ENCODE measurements at places on chromosomes 6 and 20.

- no peak for DNase-seq
These were observed 125.7 kb upstream of the SSTR4 start for GRCh38 chr20:22909436-22909835.

GRCh38 chr6:168116438-168116974, 37.5 kb upstream of the FRMD1 start:
- DNase-seq, result no peak

GRCh38 chr20:44436393-44436792, 39.3 kb upstream of the TTPAL start:
- no peak for DNase-seq

DNA sequence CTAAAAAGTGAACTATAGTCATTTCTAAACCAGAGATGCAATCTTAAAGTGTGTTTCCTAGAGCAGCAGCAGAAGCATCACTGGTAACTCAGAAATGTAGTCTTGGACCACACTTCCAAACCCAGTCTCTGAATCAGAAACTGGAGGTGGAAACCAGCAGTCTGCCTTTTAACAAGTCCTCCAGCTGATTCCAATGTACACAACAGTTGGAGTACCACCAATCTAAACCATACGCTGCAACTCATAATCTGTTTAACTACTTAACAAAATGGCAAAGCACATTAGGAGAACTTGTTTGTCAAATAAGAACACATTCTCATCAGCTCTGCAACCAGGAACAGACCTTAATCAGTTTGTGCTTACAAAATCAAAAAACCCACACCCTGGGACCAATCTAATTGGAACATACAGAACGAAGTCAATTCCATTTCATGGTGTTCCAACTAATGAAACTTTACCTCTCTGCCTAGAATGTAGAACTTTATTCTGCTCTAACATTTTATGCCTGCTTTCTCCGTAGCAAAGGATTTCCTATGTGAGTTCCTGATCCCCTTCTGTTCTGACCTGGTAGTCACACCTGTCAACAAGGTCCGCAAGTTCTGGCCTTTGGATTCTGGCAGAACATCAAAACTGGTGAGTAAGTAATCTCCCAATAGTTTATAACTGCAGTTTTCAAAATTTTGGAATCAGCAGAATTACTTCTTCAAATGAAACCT, 390.4 kb downstream of the HTR1B start:
- no peak for DNase-seq

- DNase-seq, result peak; percentile 21
These were observed 363.8 kb downstream of the RNGTT start for GRCh38 chr6:88599571-88599970.

- DNase-seq, result no peak
These were observed 4.2 kb upstream of the RNF182 start for GRCh38 chr6:13920552-13920951.
